ENCODE measurements at places on chromosomes 4 and X.

GRCh38 chrX:48823053-48823452 is 3.3 kb upstream of the ERAS start:
- DNase-seq = no peak

GRCh38 chr4:184288451-184289178 is 70.9 kb upstream of the ENPP6 start:
- DNase-seq = no peak

DNA sequence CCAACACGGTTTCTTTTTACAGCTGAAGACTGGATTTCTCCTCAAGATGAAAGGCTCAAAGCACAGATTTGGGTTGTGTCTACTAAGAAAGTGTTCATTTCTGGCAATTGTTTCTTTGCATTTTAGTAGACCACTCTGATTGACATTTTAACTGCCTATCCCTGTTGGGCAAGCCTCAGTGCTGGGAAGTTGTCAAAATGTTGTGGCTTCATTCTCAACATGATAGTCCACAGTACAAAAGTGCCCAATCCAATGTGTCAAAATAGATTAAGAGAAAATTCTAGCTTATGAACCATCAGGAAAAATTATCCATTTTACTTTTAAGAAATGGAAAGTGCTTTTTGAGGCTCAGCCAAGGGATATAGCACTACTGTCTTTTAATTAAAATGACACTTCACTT is 323.9 kb upstream of the PRPS2 start:
- no peak for DNase-seq

- no peak for DNase-seq
Observed at GRCh38 chr4:118322831-118323502, 29.8 kb downstream of the PRSS12 start.

DNA sequence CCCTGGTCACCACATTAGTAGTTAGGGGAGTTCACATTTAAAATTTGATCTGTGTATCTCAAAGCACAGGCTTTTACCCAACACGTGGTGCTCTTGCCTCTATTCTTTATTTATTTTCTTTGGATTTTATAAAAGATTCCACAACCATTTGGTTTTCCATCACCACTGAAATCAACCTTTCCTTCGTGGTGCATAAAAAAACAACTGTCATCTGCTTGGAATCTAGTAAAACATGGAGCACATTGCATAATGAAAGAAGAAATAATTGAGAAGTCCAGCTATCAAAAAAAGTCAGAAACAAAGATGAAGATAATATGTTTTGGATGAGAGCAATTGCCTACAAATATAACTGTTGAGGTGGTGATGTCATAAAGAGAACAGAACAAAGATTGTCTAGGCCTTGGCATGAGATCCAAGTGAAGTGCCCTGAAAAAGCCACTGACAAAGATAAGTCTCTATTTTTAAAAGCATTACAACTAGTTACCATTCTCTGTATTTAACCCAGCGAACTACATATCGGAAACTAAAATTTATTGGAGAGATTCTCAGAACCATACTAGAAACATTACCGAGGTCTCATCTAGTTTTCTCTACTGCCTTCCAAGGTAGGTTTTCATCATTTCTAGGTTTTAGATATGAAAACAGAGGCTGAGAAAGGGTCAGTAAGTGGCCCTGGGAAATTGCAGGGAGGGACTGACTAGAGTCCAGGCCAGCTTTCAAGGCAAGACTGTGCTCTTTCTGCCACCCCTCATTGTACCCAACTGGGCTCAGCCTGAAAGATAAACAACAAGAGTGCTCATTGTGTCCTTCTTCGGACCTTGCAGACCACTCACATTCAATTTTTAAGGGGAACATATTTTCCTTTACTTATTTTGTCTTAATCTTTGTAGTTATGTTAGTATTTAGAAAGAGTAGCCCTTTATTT is 127.3 kb downstream of the MAD2L1 start:
- no peak for DNase-seq

- no peak for DNase-seq
Observed at GRCh38 chr4:14850455-14851097, 151.7 kb upstream of the CPEB2 start.

GRCh38 chrX:7889135-7889534 is 38.1 kb downstream of the PNPLA4 start:
- DNase-seq = no peak

- no peak for DNase-seq
Observed at GRCh38 chr4:154738426-154738825, 5.4 kb upstream of the LRAT start.

DNA sequence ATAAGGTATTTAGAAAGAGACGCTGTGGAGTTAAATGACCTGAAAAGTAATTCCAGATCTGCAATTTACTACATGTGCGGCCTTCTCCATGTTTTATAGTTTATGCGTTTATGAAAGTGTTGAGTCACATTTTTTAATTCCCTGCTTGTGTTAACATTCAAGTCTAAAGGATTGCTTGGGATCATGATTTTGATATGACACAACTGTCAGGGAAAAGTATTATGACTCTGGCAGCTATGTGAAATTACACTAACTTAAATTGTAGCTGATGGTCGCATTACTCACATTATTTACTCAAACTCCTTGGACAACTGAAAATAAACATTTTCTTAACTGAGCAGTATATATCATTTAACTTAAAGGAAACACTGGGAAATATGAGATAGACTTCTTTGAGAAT is 14.3 kb upstream of the GABRB1 start:
- no peak for DNase-seq

- no peak for DNase-seq
Observed at GRCh38 chrX:29065477-29065876, 478.2 kb downstream of the IL1RAPL1 start.

- DNase-seq = no peak
Observed at GRCh38 chrX:47623540-47624027, 3.9 kb upstream of the SYN1 start.
